Stimulated activated CD8-positive, alpha-beta memory T cell treated with anti-CD3 and anti-CD28 coated beads, Interleukin-15, amount 100 ng/mL, for 24 hours (primary cell): ENCODE measurements at places on chromosomes 2 and 18.

DNA sequence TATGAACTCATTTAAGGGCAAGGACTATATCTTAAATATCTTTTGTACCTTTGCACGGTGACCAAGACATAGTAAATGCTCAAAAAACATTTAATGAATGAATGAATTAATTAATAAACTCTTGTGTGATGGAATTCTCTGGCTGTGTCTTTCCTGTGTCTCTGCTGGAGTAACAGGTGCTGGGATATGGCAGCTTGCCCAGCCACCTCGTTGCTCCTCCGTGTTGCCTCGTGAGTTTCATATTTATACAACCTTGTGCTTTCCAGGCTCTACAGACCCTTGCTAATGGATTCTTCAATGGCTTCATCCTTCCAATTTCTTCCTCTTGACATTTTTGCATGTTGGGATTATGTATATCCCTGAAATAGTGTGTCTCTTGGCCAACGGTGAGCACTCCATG, 30.4 kb downstream of the CTAGE1 start:
- no peak for DNase-seq

- DNase-seq: no peak
These were observed 94.0 kb downstream of the MYCN start for GRCh38 chr2:16034151-16034974.

DNA sequence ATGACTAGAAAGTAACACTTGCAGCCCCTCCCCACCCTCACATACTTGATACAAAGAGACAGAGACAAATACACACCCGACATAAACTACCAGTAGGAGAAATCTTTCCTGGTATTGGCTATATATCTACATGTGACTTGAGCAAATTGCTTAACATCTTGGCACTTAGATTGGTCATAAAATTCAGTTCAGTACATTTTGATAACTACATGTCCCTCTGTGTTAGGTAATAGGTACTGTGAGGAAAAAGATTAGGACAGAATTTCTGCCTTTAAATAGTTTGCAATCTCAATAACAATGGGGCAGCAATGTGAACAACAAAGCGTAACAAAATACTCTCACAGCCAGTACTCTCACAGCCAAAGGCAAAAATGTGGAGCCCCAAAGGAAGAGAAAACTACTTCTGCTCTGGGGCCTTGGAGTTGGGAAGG, 670.0 kb upstream of the ACVR2A start:
- no peak for DNase-seq

DNA sequence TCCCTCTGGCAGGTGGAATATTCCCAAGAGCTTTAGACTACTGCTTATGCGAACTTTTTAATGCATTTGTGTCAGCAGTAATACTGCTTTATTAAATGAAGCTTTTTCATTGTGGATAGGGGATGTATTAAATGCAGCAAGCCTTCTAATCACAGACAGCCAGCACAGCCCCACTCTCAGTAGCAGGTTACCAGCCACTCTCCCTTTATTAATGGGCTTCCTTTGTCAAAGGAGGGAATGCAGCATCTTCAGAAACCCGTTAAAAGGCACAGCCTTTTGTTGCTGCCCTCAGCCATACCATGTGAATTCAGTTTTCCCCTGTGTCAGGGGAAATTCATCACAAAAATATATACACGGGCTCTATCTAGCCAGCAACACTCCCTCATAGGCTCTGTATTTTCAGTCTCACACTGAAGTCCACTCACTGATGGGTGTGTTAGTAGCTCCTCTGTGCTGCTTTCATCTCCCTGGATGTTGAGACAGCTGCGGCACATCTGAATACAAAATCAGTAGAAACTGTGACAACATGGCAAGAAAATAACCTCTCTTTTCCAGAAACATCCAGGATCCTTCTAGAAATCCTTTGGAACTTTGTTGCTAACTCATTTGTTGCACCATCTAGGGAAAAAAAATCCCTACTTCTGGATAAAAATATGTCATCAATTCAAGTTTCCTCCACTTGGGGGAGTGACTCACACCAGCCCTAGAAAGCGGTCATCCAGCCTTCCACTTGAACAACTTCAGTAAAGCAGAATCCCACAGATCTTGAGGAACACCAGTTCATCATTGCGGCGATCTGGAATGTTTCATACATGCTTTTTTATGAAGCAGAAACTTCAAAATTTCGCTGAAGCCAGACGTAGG, 48.4 kb downstream of the LRRTM1 start:
- no peak for DNase-seq

GRCh38 chr18:1394966-1395365, 490.3 kb downstream of the ADCYAP1 start:
- DNase-seq: no peak

GRCh38 chr2:52542297-52542696, 1225.3 kb upstream of the CHAC2 start:
- DNase-seq: no peak

DNA sequence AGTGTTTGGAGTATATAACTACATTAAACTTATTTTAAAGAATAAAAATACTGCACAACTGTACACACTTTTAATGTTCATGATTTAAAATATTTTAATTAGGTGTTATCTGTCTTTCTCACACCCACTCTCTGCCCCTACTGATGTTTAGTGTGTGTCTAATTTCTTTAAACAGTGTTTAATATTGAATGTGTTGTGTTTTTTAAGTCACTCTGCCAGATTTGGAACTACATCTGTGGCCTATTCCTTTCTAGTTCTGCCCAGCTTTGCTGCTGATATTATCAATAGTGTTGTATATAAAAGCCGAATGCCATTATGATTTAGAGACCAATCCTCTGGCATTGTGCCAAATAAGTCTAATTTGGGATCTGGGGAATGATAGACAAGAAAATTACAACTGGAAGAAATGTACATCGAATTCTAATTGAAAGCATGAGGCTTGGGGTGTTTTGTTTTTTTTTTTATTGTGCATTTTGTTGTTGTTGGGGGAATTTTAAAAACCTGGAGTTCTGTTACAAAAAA, 398.0 kb downstream of the CPS1 start:
- DNase-seq: no peak
